Activated T-helper 1 cell treated with Interleukin-2 at 50 U/mL for 16 hours (primary cell): ENCODE measurements at places on chromosomes 11 and 22.
A peak's percentile ranks its signal among the peaks of the same experiment; 100 is the strongest.

GRCh38 chr22:40326905-40327735 lies 19.2 kb upstream of the ADSL start:
- no peak for DNase-seq

GRCh38 chr22:22932512-22932941 lies 44.9 kb downstream of the IGLL5 start:
- no peak for DNase-seq

- no peak for DNase-seq
Observed at GRCh38 chr11:19253153-19253745, 12.5 kb upstream of the E2F8 start.

- DNase-seq: no peak
Observed at GRCh38 chr11:130813196-130813595, 103.1 kb downstream of the SNX19 start.

DNA sequence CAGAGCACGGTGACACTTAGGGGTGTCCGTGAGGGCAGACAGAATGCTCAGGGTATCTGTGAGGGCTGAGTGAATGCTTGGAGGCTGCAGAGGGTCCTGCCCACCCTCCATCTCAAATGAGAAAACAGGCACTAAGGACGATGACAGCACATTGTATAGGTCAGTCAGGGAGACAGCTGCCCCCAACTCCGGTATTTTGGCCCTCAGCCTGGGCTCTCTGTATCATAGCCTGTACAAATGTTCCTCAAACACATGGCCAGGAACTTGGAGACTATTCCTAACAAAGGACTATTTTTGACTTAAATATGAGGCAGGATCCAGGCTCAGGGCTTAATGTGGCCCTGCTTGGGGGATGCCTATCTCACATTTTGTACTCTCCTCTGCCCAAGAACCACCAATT lies 145.4 kb downstream of the OPCML start:
- DNase-seq: no peak

DNA sequence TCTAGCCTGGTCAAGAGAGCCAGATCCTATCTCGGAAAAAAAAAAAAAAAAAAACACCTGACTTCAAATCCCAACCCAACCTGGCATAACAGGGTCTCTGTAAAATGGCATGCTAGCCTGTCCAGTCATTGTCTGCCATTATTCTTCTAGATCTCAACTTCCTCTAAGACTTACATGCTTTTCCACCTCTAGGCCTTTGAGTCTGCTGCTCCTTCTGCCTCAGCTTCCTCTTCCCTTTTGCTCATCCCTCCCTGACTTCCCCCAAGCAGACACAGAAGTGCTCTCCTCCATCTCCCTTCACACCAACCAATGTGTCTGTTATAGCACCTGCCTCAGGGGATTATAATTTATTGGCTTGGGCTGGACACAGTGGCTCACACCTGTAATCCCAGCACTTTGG lies 7.8 kb downstream of the STK33 start:
- DNase-seq: no peak

DNA sequence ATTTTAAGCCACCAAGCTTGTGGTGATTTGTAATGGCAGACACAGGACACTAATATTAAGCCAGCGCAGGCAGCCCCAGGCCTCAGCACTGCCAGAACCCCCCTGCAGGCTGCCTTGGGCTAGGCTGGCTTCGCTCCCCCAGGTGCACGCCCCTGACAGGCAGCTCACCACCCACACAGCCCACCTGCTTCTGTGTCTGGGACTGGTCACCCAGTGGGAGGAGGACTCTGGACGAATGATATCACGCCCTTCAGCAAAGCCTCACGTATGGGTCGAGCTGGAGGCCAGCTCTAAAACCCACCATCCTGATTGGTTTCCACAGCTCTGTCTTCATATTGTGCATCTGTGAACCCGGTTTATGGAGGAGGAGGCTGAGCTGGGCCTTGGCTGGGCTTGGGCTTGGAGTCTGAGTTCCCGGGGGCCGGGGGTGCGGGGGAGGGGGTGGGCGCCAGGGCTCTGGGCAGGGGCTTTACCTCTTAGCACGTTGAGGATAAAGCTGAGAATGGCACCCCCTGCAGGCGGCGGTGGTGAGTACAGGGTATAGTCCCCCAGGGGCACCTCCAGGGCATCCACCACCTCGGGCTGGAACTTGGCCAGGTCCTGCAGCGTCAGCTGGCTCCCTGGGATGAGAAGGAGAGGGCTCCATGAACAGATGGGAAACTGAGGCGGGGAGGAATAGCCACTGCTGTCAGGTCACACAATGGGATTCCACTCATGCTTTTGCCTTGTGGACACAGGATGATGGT lies 13.8 kb downstream of the GGT5 start:
- peak; percentile 46 for DNase-seq

GRCh38 chr11:109148669-109149068 lies 273.3 kb upstream of the C11orf87 start:
- no peak for DNase-seq

DNA sequence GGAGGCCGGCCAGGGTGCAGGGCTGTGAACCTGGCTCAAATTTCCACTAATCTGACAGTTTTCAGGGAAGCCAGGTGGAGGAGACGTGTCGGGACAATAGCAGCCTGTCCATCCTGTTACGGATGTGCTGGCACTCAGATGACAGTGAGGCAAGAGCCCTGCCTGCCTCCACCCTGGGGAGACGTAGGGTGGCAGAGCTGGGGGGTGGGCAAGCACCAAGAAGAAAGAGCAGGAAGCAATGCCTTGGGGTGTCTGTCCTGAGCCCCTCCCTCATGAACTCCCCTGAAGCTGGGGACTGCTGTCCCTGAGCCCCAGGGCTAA lies 10.0 kb upstream of the TRIM29 start:
- DNase-seq: no peak

DNA sequence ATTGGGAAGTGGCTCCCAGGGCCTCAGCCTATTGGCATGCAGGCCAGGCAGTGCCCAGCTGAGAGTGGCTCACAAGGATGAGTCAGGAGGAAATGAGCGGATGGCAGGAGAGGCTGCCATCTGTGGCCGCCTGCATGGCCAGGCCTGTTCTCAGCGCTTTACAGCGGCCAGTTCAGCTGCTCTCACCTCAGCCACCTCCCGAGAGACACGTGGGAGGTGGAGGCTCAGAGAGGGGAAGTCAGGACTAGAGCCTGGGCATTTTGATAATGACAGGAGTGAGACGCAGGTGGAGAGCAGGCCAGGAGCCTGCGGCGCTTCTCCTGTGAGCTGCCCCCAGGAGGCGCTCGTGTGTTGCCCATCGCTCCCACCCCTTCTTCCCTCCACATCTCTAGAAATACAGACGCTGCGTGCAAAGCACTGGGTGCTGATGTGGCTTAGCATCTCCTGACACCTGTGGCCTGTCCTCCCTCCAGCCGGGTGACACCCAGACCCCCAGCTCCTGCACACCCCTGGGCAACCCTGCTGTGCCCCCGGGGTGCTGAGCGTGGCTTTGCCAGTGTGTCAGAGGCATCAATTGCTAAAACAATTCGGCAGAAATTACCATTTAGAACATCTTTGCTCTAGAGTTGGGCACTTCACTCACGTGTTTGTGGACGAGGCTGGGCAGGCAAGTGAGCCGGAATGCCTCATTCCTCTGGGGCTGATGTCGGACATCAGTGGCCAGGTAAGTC lies 21.4 kb upstream of the PANX2 start:
- peak; percentile 60 for DNase-seq

- DNase-seq: peak; percentile 25
Observed at GRCh38 chr22:19105867-19106802, 16.1 kb downstream of the DGCR2 start.

DNA sequence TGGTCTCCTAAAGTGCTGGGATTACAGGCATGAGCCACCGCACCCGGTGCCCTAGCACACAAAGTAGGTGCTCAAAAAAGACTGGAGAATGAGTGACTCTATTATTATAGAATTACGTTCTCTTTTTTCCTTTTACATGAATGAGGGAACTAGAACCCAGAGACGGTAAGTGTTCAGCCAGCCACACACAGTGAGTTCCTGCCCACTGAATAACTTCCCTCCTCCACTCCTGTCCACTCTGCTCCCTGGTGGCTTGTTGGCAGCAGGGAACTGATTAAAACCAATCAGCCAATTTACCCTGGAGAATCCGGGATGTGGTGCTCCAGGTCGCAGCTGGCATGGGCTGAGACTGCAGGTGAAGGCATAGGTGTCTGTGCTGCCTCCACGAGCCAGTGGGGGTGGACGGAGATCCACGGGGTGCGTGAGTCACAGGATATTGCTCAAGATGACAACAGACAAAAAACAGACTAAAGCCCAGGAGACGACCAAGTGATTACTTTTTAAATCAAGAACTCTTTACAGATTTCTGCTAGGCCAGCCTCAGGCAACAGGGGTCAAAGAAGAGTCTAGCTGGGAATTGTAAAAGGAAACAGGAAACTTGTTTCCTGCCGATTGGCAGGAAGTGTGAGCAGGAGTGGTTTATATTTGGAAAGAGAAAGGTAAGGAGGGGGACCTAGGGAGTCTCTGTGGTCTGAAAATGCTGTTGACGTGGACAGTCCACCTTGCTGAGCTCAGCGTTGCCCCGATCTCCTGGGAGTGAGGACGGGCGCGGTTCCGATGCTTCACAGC lies 95.2 kb upstream of the TP53I11 start:
- no peak for DNase-seq

DNA sequence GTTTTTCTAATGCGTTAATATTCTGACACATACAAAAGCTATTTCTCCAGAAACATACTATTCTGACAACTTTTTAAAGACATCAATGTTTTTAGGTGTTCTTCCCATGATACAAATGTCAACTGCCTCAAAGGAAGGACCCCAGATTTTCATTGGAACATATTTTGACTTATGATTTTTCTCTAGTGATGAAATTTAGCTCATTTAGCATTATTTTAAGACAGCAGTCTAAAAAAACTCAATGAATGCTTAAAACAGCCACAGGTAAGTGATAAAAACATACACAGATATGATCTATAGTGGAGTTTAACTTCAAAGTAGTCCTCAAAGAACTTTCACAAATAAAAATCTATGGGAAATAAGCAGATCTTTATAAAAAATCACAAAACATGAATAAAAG lies 24.9 kb downstream of the XKR3 start:
- no peak for DNase-seq

DNA sequence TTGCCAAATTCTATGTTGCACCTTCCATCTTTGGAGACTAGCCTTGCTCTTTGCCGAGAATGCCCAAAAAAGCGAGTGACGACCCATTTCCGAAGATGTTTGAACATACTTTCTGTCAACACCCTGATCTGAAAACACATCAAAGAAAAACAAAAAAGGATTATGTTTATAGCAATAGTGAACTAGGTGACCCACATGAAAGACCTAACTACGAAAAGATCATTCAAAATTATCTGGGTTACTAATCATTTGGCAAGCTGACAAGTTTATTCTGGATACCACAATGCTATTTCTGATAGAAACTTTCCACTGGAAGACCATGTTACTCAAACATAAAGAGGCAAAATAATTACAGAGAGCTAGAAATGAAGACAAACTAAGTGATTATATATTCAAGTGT lies 27.0 kb downstream of the KCNJ1 start:
- DNase-seq: no peak

- DNase-seq: no peak
Observed at GRCh38 chr11:84886344-84886743, 740.8 kb downstream of the DLG2 start.

DNA sequence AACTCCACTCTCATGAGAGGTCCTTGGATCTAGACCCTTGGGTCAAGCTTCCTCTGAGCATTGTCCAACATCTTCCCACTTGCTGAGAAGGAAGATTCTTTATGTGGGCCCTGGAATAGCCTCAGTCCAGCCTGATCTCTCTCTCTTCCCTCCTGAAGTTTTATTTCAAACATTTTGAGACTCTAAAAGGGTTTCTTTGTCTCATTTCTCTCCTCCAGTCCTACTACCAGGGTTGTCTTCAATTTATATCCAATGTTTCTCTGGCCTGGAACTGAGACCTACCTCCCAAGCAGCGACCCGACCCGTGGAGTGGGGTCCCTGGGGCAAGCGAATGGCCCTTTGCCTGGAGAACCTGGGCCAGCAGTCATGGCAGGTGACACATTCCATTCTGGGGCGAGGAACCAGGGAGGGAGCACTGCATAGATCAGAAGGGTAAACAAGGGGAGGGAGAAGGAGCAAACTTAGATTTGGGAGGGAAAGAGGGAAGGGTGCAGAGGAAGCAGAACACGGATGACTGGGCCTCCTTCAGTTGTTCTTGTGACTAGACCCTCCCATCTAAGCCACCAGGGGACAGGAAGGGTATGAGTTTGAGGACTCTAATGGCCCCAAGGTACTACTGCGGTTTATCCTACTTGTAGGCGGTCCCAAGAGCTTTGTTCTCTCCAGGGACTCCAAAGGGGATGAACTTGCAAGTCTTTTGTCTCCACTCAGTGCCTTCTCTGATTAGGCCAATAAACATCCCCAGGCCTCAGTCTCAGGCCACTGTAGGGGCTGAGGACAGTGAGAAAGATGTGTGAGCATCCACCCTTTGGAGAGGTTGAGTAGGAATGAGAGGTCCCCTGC lies 14.2 kb upstream of the PRAME start:
- no peak for DNase-seq

- no peak for DNase-seq
Observed at GRCh38 chr22:19590696-19591095, 66.5 kb upstream of the CLDN5 start.

- no peak for DNase-seq
Observed at GRCh38 chr11:69509381-69509780, 27.9 kb downstream of the LINC01488 start.

DNA sequence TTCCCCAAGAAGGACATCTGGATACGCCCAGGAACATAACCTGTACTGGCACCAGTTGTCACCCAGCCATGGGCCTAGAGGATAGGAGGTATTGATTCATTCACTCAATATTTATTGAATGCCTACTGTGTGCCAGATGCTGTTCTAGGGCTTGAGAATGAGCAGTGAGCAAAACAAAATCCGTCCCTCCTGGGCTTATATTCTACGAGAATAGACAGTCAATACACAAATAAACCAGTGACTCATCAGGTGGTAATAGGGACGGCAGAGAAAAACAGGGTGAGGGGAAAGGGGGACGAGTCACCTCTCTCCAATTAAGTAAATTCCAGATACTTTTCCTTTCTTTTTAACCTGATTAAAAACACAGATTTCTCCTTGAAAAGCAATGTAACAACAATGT lies 103.5 kb downstream of the MICAL2 start:
- no peak for DNase-seq

DNA sequence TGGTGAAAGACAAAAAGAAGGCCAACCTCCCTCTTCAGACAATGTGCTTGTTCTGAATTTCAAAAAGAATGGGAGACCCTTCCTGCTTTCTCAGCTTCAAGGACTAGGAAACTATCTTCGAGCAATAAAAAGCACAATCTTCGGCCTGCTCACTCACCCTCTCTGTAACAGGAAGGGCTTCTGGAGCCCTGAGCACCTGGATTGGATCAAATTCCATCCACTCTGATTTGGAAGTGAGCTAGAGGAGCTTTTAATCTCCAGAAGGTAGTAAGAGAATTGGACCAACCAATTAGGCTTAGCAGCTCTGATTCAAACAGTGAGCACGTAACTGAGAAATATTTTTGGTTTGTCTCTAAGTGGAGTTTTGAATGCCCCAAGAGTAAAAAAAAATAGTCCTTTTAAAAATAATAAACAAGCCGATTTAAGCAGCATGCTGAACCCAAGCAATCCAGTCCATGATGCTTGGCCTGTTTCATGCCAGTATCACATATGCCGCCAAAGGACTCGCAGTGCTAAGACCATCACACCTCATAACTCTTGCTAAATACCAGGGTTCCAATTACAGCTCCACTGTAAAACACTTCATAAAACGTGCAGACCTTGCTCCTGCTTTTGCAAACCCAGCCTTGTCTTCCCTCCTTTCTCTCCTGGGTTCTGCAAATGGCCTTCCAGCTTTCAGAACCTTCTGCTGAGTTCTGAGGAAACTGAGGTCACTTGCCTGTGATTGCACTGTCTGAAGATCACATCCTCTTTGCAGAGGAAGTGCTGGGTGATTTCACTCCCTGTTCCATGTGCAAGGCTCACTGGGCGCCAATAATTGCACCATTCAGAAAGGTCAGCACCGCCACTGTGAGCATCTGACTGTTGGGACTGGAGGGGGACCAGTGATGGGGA lies 74.4 kb downstream of the SLC1A2 start:
- no peak for DNase-seq
